CD4-positive, alpha-beta T cell treated with Interleukin-15 for 1 hour (primary cell): ENCODE measurements at places on chromosomes 2 and 18.
A peak's percentile ranks its signal among the peaks of the same experiment; 100 is the strongest.

GRCh38 chr2:228526687-228527086 lies 345.2 kb upstream of the SPHKAP start:
- DNase-seq = no peak

DNA sequence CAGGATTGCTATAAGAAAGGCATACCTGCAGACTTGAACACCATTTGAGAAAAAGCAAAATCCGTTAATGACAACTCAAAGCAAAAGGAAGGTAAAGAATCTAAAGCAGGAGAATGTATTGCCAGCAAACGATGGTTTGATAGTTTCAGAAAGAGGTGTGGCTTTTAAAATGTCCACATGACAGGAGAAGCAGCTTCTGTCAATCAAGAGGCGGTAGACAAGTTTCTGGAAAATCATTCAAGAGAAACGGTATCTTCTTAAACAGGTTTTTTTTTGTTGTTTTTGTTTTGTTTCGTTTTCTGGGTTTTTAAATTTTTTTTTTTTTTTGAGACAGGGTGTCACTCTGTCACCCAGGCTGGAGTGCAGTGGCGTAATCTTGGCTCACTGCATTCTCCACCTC lies 13.8 kb downstream of the CLEC4F start:
- DNase-seq = no peak

GRCh38 chr18:46097431-46097800 lies 680 bp downstream of the ATP5F1A start:
- DNase-seq = no peak

- no peak for DNase-seq
Observed at GRCh38 chr2:222424729-222425671, 657 bp downstream of the SGPP2 start.

DNA sequence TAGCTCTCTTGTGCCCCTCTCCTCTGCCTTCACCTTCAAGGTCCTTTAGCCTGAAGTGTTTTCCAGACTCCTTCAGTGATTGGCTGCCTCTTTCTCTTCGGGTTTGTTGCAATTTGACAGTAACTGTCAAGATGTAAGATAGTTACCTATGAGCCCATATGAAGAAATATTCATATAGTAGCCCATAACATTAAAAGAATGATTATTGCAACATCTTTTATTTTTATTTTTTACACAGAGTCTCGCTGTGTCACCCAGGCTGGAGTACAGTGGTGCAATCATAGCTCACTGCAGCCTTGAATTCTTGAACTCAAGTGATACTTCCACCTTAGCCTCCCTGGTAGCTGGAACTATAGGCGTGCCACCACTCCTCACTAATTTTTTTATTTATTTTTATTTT lies 80.5 kb downstream of the FOXI3 start:
- DNase-seq = no peak

DNA sequence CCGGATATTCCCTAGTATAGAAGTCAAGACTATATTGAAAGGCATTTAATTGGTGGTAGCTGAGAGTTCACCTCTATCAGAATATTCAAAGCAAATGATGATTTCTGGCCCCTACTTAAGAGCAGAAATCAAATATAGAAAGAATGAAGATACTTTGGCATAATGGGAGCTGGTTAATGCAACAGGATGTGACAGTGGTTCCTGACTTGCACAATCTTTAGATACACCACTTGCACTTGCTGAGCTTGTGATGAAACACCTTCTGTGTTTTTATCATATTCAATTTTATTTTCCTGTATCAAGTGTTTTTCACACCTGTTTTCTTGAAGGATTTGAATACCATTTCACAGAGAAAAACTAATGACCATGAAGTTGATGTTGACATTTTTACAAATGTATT lies 124.1 kb upstream of the CDH19 start:
- no peak for DNase-seq

DNA sequence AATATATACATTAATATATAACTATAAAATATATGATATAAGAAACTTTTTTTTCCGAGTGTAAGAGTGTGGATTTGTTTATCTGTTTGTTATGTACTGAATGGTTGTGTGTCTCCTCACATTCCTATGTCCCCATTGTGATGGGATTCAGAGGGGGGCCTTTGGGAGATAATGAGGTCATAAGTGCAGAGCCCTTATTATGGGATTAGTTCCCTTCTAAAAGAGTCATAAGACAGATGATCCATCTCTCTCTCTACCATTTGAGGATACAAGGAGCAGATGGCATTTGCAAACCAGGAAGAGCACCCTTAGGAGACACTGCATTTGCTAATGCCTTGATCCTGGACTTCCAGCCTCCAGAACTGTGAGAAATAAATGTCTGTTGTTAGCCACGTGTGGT lies 30.3 kb upstream of the SAP130 start:
- no peak for DNase-seq

- peak; percentile 43 for DNase-seq
Observed at GRCh38 chr18:3061581-3062312, 48.8 kb upstream of the LPIN2 start.

- no peak for DNase-seq
Observed at GRCh38 chr18:52227536-52227935, 112.5 kb upstream of the DCC start.

GRCh38 chr2:239292959-239293774 lies 107.7 kb downstream of the HDAC4 start:
- no peak for DNase-seq

DNA sequence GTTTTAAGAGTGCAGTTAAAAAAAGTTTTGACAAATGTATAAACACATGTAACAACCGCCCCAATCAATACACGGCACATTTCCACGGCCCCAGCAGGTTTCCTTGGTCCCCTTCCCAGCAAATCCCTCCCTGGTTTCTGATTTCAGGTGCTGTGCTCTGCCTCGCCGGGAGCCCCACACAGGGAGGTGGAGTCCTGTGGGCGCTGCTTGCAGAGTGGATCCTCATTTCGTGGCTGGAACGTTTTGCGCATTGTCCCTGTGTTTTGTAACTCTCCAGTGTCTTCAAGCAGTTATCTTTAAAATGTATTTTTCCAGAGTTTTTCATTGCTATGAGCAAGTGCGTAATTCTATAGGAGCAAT lies 124.8 kb downstream of the GALR1 start:
- no peak for DNase-seq

DNA sequence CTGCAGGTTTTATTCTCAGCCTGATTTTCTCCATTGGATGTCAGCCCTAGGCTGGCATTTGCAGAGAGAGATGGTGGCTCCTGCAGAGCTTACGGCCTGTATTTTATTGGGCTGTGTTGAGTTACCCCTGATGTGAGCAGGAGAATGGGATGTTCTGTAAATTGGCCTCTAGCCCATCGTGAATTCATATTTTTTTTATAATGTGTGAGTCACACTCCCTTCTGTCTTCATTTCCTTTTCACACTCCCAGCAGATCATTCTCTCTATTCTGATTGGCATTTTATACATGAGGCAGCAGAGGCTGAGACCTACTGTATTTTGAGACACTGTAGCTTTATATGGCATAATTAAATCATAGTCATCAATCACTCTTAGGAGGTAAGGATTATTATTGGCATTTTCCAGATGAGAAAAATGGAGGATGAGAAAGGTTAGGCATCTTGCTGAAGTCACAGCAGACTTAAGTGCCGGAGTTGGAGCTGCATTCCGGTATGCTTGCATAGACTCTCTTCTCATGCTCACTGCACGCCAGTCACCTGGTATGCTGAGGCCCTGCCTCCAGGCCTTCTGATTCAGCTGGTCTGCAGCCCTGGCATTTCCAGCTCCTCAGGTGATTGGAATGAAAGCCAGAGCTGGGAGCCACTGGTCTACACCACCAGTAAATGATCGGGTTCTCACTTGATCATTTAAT lies 142.4 kb downstream of the NEDD4L start:
- no peak for DNase-seq

GRCh38 chr2:85642725-85643124 lies 25.3 kb downstream of the SFTPB start:
- no peak for DNase-seq

DNA sequence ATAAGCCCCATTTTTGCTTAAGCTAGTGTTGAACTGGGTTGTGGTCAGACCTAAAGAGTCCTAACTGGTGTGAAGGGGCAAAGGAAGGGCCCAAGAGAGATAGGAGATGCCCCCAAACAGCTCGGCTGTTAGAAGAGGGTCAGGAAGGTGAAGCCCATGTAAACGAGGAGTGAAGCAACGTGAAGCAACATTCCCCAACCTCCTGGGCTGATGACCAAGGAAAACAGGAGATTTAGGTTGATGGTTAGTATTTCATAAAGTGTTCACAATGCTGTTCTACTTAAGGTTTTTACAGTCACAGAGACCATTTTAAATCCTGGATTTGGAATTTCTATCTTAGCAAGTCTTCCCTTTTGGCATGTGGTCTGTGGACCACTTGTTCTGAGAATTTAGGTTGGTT lies 144.0 kb upstream of the SERPINE2 start:
- no peak for DNase-seq

DNA sequence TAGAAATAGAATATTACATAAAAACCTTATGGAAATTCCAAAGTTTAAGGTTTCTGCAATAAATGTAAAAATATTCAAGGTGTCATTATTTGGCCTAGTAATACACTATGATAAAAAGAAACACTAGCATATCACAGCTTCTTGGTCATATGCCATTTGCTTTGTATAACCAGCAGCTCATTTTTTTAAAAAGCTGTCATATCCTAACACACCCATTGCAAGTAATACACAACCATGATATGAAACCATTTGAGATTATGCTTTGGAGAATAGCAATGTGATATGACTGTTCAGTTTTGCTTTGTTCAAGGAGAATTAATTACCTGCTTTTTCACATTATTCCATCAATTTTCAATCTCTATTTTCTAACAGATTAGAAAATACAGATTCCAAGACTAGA lies 149.0 kb downstream of the IKZF2 start:
- DNase-seq = no peak

DNA sequence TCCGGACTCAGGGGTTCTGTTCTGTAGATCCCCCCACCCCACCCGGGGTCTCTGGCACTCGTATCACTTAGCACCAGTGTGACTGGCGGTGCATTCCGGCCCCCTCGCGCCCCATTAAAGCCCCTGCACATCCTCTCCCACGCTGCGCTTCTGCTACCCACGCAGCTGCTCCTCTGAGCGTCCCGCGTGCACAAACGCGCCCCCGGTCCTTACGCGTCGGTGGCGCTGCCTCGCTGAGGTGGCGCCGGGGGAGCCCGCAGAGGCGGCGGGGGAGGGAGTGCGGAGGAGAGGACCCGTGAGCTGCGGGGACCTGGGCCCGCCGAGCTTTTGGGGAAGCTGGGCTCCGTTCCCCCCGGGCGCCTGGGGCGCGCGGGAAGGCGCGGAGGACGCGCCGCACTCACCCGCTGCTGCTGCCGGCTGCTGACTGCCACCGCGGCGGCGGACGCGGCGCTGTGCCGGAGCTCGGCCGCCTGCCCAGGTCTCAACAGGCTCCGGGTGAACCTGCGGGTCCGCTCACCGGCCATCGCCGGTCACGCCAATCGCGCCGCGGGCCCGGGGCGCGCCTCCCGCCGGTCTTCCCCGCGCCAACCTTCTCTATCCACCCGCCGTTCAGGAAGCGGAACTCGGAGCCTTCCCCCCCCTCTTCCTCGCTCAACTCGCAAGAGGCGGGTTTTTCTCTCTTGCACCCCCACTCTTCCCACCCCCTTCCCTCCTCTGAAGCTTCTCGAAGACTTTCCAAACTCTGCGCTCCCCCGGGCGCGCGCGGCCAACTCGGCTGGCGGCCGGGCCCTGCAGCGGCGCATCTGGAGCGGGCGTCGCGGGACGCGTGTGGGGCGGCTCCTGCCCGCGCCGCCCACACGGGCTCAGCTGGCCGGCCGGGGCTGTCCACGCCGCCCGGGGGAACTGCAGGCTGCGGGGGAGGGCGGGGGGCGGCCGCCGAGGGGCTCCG lies at the start of gene DOCK10:
Gene DOCK10, minus strand, starts transcription at position 618 of the 949 bp plus-strand sequence. Its CDS starts 94 bp downstream, at position 524.
- peak; percentile 35 for DNase-seq

DNA sequence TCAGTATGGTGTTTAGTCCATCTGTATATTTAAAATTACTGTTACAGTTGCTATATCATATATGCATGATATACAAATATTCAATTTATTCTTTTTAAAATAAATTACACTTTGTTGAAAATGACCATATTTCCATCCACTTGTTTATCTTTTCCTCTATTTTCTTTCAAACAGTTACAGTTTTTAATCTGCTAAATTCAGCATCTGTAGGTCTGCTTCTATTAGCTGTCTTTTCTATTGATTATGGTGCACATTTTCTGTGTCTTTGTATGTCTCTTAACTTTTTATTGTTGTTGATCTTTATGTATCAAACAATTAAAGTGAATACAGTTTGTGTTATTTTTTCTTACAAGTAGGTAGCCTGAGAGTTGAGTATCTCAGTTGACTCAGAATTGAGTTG lies 28.1 kb downstream of the IL18R1 start:
- no peak for DNase-seq

- no peak for DNase-seq
Observed at GRCh38 chr2:41924709-41925408, 123.0 kb upstream of the PKDCC start.

GRCh38 chr2:193103064-193103463 lies 908.3 kb upstream of the TMEFF2 start:
- no peak for DNase-seq

GRCh38 chr2:134724341-134724740 lies 5.5 kb upstream of the TMEM163 start:
- DNase-seq = no peak

- no peak for DNase-seq
Observed at GRCh38 chr2:207926133-207926988, 99.0 kb downstream of the PLEKHM3 start.

DNA sequence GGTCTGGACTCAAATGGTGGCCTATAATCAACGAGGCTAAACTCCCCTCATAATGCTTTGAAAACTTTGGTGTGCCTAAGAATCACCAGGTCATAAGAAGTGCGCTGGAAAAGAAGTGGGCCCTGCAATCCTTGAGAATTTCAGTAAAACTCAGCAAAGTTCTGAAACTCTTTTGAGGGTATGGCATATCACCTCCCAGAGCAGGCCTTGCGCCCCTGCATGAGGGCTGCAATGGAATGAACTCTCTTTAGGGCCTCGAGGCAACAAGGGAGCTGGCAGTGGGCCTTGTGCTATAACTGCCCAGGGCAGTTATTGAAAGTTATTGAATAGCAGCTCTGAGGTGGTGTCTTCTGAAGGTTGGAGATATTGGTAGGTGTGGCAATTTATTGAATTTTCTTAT lies 34.5 kb upstream of the AFF3 start:
- DNase-seq = no peak

- DNase-seq = no peak
Observed at GRCh38 chr18:46587600-46587999, 69.4 kb downstream of the LOXHD1 start.

DNA sequence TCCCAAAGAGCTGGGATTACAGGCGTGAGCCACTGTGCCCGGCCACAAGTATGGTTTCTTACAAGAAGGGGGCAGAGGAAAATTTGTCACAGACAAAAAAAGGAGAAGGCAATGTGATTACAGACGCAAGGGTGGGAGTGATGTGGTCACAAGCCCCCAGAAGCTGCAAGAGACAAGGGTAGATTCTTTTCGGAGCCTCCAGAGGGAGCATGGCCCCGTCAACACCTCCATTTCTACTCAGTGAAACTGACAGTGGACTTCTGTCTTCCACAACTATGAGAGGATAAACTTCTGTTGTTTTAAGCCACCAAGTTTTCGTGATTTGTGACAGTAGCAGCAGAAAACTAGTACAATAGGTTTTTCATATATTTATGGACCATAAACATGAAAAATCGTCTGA lies 2.1 kb upstream of the TCF7L1 start:
- DNase-seq = no peak
